ENCODE measurements at places on chromosomes 3 and 15.

DNA sequence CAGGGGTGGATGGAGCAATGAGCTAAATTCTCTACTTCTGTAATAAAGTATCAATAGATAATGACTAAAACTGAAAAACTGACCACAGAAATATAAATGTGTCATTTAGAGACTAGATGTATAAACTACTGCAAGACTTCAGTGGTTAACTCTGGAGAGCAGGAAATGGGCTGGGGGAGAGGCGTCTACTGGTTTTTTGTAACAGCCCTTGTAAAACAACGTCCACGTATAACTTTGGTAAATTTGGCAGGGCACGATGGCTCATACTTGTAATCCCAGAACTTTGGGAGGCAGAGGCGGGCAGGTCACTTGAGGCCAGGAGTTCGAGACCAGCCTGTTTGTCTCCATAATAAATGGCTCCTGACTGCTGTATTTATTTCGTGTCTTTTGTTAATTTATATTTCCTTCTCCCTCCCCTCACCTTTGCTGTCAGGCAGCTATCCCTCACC lies 12.5 kb downstream of the RAB27A start:
- no peak for DNase-seq

GRCh38 chr15:51121631-51122225 lies 27.0 kb upstream of the TNFAIP8L3 start:
- DNase-seq, result no peak

- no peak for DNase-seq
These were observed 4.8 kb downstream of the TNFAIP8L3 start for GRCh38 chr15:51089699-51090453.

DNA sequence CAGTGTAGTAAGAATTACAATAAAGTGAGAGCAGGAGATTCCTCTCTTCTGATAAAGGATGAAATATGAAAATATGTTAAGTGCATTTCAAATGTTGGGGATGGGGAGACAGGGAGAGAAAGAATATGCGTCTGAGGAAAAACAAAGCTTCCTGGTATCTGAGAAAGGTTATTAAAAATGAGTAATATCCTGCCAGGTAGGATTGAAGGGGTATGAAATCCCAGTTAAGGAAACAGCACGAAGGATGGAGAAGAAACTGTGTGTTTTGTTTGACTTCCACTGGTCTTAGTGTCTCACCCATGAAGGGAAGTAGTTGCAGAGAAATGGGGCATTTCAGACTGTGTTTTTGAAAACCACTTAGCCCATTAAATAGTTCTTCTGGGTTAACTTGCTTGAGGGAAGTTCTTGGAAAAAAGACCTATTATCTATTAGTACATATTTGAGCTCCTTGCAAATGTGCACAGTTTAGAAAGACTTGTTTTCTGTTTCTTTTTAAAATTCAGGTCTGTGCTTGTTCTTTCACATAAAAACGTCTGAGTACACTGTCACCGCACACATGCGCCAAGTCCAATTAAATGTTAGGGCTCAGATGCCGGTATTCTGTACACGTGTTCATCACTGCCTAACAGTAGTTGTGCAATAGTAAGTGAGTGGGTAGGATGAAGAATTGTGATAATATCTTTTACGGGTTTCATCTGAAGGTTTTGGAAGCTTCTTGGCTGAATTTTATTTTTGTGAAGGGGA lies 196.1 kb upstream of the P2RY1 start:
- DNase-seq, result no peak

- no peak for DNase-seq
These were observed 600.1 kb downstream of the MAGI1 start for GRCh38 chr3:65438612-65439011.

GRCh38 chr15:31306426-31307269 lies 20.0 kb upstream of the KLF13 start:
- DNase-seq, result no peak

DNA sequence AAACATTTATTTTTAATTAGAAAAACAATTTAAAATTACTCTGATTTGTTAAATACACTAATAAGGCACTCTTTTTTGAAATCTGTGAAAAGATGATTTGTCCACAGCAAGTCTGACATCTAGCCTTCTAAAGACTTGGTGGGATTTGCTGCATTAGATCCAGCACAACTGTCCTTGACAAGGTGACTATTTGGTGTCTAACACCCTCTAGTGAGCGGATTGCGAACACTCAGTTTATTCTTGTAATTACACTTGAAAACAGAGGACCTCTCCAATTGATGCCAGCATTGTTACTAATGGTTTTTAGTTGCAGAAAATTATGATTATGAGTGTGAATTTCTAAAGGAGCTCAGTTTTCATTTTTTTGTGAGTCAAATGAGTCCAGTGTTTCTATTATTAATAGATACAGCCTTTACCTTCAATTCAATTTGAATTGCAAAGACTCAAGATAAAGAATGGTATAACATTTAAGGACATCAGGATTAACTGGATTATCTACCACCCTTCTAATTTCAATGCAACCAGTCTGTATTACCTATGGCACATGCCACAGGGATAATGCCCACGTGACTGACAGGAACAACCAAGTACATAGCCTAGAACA lies 29.7 kb upstream of the STRIT1 start:
- DNase-seq, result peak; percentile 31

DNA sequence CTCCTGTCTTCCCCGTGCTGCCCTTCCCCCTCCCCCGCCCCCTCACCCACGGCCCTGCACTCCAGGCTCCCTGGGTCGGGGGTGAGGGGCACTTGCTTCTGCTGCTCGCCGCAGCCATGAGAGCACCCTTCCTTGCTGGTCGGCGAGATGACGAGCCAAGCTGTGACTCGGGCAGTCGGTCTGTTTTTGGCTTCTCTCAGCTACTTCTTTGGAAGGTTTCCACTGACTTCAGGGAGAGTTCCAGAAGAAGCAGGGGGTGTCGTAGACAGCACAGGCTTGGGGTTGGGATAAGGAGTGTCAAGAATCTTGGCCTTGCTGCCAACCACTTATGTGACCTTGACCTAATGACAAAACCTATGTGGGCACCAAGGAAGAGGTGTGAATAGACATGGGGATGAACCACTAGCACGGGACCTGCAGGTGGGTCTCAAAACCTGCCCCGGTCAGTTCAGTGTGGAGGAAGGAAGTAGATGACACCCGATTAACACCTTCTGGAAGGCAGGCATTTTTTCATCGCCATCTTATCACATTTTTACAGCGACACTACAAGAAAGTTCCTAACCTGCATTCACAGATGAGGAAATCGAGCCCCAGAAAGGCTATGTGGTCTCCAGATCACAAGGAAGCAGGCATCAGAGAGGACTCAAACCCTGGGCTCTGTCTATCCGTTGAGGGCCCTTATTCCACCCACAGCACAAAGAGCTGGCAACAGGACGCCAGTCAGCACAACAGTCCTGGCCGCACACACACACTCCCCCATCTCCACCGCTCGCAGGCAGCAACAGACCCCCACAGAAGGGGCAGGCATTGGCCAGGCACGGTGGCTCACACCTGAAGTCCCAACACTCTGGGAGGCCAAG lies 120.9 kb downstream of the LIPC start:
- DNase-seq, result no peak

GRCh38 chr3:155753038-155753639 lies 8.3 kb upstream of the PLCH1 start:
- no peak for DNase-seq

DNA sequence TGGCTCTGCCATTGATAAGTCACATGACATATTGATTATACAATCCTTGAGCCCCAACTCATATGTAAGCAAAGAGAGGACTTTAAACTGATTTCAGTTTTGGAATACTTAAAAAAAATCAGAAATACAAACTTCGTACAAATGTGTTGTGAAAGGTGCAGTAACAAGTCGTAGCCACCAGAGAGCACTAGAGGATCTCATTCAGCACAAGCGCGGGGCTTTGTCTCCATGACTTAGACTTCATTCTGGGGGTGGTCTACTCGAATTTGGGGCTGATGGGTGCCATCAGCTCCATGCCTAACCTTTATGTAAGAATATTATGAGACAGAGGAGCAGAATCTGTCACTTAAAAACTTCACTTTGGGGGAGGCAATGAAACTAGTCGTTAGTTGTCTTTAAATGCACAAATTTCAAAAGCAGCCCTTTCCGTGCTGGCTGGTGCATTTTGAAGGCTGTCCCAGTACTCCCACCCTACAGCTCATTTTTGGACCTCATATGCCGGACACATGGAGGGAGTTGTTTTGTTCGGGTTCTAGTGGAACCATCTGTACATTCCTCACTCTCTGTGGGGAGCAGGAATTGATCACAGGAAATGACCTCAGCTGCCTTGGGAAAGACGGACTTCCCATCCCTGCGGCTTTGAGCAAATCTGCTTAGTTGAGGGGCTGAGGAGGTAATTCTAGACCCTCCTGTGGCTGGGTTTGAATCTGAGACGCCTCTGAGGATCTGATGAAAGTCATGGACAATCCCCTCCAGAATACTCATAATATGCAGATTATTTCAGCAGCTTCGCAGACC lies 27.5 kb upstream of the MASP1 start:
- no peak for DNase-seq

DNA sequence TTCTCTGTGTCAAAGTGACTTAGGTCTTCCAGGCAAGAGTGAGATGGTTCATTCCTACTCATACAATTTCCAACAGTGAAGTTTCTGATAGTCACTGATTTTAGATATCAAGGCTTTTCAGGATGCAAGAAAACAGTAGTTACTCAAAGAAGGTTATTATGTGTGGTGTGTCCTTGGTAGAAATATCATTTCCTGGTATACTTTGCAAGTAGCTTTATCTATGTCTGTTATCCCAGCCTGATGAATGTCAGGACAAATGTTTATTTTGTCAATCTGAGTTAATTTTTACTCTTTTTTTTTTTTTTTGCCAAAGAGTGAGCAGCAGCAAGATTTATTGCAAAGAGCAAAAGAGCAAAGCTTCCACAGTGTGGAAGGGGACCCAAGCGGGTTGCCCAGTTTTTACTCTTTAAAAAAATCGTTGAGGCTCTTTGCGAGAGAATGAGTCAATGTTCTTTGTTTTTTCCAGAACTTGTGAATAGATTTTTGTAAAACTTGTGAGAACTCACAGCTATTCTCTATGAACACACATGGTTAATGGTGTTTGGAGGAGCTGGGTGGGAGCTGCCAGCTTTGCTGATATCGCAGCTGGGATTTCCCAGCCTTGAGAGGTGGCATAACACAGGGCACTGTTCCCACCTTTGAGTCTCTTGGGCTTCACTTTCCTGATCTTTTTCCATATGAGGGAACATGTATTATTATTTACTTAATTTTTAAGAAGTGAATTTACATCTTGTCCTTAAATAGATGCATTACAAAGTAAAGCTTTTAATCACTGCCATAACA lies 51.9 kb downstream of the SV2B start:
- DNase-seq, result no peak

DNA sequence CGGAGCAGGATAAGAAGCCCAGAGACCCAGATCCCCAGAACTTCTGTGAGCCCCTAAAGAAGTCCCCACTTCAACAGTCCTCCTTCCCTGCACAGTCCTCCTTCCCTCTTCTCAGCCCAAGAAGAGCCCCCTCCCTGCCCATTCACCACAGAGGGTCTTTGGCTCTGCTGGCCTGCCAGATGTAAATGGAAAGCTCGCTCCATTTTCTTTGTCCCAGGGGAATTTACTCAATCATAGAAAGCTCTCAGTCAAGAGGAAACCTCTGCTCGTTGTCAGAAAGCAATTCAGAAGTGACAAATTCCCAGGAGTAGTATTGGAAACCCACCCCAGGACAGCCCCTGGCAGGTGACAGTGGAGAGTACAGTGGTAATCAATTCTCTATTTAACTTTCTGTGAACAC lies 105.5 kb upstream of the SMAD3 start:
- no peak for DNase-seq

DNA sequence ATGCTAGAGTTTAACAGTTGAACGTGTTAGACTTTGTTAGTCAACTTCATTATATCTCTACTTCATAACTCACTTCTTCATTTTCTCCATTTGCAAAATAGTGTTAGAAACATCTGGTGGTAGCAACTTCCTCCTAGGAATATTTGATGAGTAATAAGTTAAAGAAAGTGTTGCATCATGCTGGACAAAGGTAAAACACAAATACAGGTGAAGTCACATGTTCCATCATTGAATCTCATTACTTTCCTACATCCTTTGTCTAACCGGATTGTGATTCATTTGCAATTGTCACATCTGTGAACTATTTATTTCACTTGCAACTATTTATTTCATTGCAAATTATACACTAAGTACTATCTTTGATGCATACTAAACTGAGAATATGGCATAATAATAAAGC lies 186.5 kb downstream of the TUSC7 start:
- DNase-seq, result no peak

GRCh38 chr15:100002086-100002620 lies 268.9 kb upstream of the LYSMD4 start:
- no peak for DNase-seq

- no peak for DNase-seq
These were observed 57.1 kb upstream of the FXR1 start for GRCh38 chr3:180855364-180855763.

DNA sequence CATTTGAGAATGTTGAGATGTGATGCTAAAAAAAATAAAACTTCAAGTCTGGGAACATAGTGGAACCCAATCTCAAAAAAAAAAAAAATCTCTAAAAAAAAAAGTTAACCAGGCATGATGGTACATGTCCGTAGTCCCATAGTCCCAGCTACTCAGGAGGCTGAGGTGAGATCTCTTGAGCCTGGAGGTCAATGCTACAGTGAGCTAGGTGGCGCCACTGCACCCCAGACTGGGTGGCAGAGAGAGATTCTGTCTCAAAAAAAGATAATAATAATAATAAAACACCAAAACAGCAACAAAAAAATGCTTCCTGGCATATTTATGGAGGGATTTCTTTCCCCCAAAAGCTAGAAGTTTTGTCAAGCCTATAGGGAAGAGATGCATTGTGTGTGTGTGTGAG lies 361.6 kb downstream of the ROBO1 start:
- no peak for DNase-seq

GRCh38 chr3:71725271-71725991 lies at the start of gene EIF4E3:
Gene EIF4E3, minus strand, starts transcription at chr3:71725402. Its CDS starts 35 bp downstream, at chr3:71725367.
- DNase-seq, result peak; percentile 51

- DNase-seq, result no peak
These were observed 8.2 kb upstream of the DNAAF4 start for GRCh38 chr15:55515991-55516776.

- DNase-seq, result no peak
These were observed 45.3 kb downstream of the CCR4 start for GRCh38 chr3:32996755-32997091.

GRCh38 chr3:168847291-168847883 lies 751.7 kb upstream of the GOLIM4 start:
- DNase-seq, result no peak

DNA sequence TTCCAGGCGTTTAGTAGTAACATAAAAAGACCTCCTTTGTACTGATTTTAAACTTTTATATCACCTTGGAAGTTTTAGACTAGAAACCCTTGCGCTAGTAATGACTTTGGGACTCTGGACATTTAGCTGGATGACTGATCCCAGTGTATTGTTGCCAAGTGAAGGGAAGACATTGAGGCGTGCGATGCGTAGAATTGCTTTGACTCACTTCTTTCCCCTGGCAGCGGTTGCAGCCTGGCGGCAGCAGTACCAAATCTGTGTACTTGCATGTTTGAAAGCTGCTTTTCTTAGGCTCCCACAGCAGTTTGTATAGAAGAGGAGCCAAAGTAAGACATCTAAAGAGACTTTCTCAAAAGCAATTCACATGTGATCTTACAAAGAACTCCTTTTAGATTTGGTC lies 151.6 kb downstream of the BBX start:
- no peak for DNase-seq

All from D721Med (cell line).